ENCODE measurements at places on chromosomes 4 and X. TPM values are rescaled to one million over a fixed set of nuclear protein-coding genes. Genes with fewer than 3 reads are reported as not detected.

DNA sequence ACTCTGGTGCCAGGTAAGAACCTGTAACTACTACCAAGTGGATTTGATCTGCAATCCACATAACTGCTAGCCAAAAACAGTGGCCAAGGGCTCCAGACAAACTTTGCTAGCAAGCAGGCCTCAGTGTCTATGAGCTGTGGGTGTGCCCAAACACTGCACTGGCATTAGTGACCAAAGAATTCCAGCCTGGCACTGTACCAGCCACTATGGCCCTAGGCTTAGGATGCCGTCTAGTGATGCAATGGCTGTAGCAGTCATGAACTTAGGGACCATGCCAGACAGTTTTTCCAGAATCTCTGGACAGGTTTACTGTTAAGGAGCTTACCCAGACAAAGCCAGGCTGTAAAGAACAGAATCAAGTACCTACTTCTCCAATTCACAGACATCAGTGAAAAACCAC lies 33.7 kb upstream of the PRR27 start:
- no peaks in the 10 kb centered on the region for H3K27me3 ChIP-seq
- H3K4me1 ChIP-seq: no peaks in the 10 kb centered on the region
- DNase-seq: no peak

- H3K27ac ChIP-seq: no peak overlapping the region
- no peaks in the 10 kb centered on the region for H3K27me3 ChIP-seq
- H3K4me3 ChIP-seq: no peak overlapping the region
- no peak for DNase-seq
These were observed 437.5 kb upstream of the BOD1L1 start for GRCh38 chr4:14064984-14065383.

- DNase-seq: no peak
- H3K36me3 ChIP-seq: no peaks in the 10 kb centered on the region
- H3K4me3 ChIP-seq: no peak overlapping the region
- no peaks in the 10 kb centered on the region for H3K27me3 ChIP-seq
- H3K27ac ChIP-seq: no peak overlapping the region
These were observed 15.5 kb downstream of the PRRG1 start for GRCh38 chrX:37364666-37365065.

DNA sequence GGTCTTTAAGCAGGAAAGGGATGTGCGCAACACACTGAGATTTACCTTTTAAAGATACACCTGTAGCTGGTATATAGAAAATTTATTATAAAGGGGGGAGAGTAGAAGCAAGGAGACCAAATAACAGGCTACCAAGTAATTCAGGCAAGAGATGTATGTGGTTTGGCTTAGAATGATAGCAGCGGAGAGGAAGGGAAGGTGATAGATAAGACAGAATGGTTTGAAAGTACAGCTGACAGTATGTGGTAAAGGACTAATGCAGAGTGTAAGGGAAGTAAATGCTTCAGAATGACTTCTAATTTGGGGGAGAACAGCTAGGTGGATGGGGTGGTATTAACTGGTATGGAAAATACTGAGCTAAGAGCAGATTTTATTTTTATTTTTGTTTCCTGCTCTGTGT lies 308.9 kb downstream of the ANTXR2 start:
- H3K4me1 ChIP-seq: no peaks in the 10 kb centered on the region
- no peak overlapping the region for H3K4me3 ChIP-seq
- no peak overlapping the region for H3K27ac ChIP-seq

DNA sequence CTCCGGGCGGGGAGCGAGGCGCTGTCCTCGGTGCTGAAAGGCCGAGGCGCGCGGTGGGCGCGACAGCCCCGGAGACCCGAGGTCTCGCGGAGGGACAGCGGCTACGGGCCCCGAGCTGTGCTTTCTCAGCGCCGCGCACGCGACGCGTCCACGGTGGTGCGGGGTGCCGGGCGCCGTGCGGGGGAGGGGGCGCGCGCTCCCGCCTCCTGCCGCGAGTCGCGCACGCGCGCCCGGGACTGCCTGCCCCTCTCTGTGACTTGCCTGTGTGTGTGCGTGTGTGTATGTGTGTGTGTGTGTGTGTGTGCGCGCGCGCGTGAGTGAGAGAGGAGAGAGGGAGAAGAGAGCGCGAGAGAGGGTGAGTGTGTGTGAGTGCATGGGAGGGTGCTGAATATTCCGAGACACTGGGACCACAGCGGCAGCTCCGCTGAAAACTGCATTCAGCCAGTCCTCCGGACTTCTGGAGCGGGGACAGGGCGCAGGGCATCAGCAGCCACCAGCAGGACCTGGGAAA lies at the start of gene GRIA2:
Gene GRIA2, plus strand, starts transcription at position 358 of the 511 bp plus-strand sequence. CDS start 315 bp downstream, outside the sequence.
- H3K36me3 ChIP-seq: no peaks in the 10 kb centered on the region
- H3K4me1 ChIP-seq: no peaks in the 10 kb centered on the region
- peaks cover 29% of the 10 kb centered on the region for H3K27me3 ChIP-seq
- H3K4me3 ChIP-seq: no peak within 1 kb of the TSS
- DNase-seq: no peak
- no peak within 1 kb of the TSS for H3K27ac ChIP-seq

The ZNF630 gene
- total RNA-seq: 2.6 TPM
